ENCODE measurements at places on chromosomes 5 and 9.
A peak's percentile ranks its signal among the peaks of the same experiment; 100 is the strongest.

- peak; percentile 66 for DNase-seq
Measured at GRCh38 chr9:21506626-21507482, 24.7 kb upstream of the IFNE start.

- DNase-seq = no peak
Measured at GRCh38 chr5:77864997-77865396, 88.9 kb upstream of the TBCA start.

GRCh38 chr9:12719431-12719830 lies 26.2 kb downstream of the TYRP1 start:
- no peak for DNase-seq

DNA sequence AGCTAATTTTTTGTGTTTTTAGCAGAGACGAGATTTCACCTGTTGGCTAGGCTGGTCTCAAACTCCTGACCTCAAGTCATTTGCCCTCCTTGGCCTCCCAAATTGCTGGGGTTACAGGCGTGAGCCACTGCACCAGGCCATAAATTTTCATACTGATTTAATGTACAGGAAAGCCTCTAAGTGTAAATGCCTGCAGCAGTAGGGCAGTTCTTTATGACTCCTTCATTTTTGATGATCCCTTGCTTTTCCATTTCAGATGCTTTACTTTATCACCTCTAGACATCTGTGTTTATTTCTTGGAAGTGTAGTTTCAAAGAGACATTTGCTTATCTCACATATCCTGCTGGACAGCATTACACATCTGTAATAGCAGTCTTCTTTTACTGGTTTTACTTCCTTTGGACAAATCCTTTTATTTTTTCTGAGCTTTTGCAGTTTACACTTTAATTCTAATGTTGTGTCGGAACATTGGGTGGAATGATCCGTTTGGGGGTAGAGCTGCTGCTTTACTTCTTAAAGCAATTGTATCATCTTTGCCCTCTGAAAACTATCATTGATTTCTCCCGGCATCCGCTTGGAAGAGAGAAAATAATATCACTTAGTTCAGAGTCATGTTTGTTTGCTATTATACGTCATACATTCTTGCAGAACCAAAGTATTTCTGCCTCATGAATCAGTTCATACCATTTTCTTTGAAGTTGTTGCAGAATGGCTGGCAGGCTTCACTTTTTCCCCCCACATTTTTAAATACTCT lies 36.0 kb downstream of the SCGB3A1 start:
- no peak for DNase-seq
